ENCODE measurements at places on chromosomes 11 and 22.
A peak's percentile ranks its signal among the peaks of the same experiment; 100 is the strongest.

DNA sequence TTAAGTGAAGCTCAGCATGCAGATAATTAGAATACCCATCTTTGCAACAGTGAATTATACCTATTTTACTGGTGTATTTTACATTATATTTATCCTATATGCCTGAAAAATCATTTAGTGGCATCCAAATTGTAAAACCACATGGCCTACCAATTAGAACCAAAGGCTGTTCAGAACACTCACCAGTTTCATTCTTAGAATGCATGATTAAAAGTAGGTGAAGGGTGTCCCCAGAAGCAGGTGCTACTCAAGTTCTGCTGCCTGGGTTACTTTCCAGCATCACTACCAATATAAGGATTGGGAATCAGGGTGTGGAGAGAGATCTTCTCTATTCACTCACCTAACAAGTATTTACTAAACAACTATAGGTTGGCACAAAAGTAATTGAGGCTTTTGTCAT lies 103.3 kb downstream of the SGSM3 start:
- DNase-seq, result no peak
- H3K4me1 ChIP-seq, result no peaks in the 10 kb centered on the region
- no peak overlapping the region for H3K27ac ChIP-seq
- no peaks in the 10 kb centered on the region for H3K27me3 ChIP-seq
- H3K36me3 ChIP-seq, result no peaks in the 10 kb centered on the region
- H3K4me3 ChIP-seq, result no peak overlapping the region

DNA sequence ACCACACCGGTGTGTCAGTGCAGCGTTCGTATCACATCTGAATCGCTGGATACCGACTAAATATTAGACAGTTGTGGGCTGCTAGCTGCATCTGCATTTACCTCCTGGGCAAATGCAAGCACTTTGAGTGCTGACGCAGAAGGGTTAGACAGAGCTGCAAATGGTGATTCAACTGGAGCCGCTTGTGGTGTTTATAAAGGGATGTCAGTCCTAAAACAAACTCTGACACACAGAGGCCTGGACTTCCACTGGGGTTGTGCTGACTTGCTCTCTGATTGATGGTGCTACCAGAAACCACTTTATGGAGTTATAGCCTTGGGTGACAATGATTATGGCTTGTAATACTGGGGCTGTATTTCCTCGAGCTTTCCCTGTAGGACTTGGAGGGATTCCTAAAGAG lies 374.4 kb downstream of the NTM start:
- H3K27ac ChIP-seq, result no peak overlapping the region
- H3K4me1 ChIP-seq, result no peaks in the 10 kb centered on the region
- peaks cover 2% of the 10 kb centered on the region for H3K27me3 ChIP-seq
- H3K4me3 ChIP-seq, result no peak overlapping the region

DNA sequence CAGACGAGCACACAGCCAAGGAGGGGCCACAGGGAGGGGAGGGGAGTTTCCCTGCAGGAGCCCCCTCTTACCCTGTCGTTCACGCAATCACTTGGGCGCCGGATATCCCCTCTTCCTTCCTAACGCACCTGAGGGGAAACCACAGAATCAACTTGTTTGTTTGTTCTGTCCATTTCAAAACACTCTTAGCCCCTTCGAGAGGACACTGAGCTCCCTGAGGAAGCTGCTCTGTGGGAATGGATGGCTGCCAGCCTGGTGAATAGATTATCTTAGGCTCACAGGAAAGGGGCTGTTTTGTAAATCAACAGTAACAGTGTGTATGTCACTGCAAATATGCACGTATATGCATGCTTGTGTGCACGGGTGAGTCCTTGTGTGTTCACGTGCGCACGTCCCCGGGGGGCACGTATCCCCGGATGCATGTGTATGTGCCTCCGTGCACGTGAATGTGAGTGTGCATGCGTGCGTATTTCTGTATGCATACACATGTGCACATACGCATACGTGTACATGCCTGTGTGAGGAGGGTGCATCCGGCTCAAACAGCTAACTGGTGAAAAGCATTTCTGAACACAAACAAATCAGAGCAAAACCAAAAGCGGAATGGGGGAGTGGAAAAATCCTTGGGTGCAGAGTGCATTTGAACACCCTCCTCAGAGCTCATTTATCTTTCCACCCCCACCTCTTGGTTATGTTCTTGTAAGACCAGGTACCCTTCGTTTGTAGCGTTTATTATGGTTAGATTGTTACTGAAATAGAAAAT lies 7.2 kb downstream of the ARSA start:
- H3K27me3 ChIP-seq, result no peaks in the 10 kb centered on the region
- H3K4me1 ChIP-seq, result peaks cover 6% of the 10 kb centered on the region
- DNase-seq, result peak; percentile 72

DNA sequence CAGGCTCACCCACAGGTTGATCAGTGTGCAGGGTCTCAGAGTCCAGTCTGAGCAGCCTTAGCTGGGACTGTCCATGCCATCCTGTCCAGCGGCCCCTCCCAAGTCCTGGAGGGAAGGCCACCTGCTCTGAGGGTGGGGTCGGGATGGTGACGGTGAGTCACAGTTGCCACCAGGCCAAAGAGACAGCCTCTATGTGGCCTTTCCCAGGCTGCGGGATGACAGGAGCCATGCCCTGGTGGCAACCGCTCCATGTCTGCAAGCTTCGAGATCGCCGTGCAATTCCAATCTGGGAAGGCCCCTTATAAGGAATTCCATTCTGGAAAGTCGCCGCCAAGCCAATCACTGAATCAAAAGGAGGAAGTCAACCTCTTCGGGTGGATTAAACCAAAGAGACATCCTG lies 47.5 kb downstream of the RTL6 start:
- DNase-seq, result no peak
- H3K36me3 ChIP-seq, result no peaks in the 10 kb centered on the region
- no peak overlapping the region for H3K4me3 ChIP-seq
- H3K27me3 ChIP-seq, result no peaks in the 10 kb centered on the region
- no peak overlapping the region for H3K27ac ChIP-seq

GRCh38 chr11:94732617-94733281 lies 35.4 kb upstream of the AMOTL1 start:
- H3K27ac ChIP-seq, result peak overlapping the region; percentile 13
- H3K4me1 ChIP-seq, result no peaks in the 10 kb centered on the region
- no peaks in the 10 kb centered on the region for H3K27me3 ChIP-seq
- H3K4me3 ChIP-seq, result no peak overlapping the region
- no peak for DNase-seq

DNA sequence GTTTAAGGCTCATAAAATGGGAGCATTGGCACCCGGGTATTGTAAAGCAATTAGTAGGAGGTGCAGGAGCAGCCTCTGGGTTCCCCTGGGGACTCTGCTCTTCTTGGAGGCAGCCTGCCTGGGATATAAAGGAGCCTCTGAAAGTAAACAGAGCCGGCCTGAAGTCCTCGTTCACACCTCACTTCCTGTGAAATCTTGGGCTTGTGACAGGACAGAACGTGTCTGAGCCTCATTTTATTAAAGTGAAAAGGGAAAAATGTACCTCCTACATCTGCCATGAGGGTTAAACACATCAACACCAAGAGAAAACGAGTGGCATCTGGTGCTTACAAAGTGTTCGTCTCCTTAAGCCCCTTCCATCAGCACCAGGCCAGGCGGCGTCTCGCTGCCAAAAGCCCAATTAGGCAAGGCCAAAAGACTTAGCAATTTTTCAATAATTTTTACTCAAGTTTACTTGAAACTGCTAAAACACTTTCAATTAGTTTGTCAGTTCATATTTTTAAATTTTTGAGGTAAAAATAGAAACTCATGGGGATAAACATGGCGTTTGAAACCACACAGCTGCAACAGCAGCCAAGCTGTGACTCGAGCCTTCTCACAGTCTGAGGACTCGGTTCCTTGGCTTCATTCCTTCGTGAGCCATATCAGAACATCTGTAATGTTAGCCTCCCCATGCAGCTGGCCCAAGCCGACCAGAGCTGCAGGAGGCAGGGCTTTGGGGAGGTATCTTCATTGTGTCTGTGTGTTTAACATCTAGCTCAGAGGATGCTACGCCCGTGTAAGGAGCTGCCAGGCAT lies 33.6 kb downstream of the MAP6 start:
- no peaks in the 10 kb centered on the region for H3K36me3 ChIP-seq
- H3K27me3 ChIP-seq, result no peaks in the 10 kb centered on the region
- DNase-seq, result no peak
- H3K27ac ChIP-seq, result peak overlapping the region; percentile 38
- no peak overlapping the region for H3K4me3 ChIP-seq
- no peaks in the 10 kb centered on the region for H3K4me1 ChIP-seq

GRCh38 chr11:36365907-36366306 lies 69.8 kb downstream of the PRR5L start:
- H3K4me1 ChIP-seq, result no peaks in the 10 kb centered on the region
- no peaks in the 10 kb centered on the region for H3K27me3 ChIP-seq
- no peak overlapping the region for H3K27ac ChIP-seq
- no peaks in the 10 kb centered on the region for H3K36me3 ChIP-seq

- no peak overlapping the region for H3K27ac ChIP-seq
- H3K4me1 ChIP-seq, result no peaks in the 10 kb centered on the region
- H3K36me3 ChIP-seq, result no peaks in the 10 kb centered on the region
- no peak overlapping the region for H3K4me3 ChIP-seq
- DNase-seq, result no peak
- H3K27me3 ChIP-seq, result no peaks in the 10 kb centered on the region
These were observed 1127.4 kb upstream of the CCDC90B start for GRCh38 chr11:84413549-84413948.

DNA sequence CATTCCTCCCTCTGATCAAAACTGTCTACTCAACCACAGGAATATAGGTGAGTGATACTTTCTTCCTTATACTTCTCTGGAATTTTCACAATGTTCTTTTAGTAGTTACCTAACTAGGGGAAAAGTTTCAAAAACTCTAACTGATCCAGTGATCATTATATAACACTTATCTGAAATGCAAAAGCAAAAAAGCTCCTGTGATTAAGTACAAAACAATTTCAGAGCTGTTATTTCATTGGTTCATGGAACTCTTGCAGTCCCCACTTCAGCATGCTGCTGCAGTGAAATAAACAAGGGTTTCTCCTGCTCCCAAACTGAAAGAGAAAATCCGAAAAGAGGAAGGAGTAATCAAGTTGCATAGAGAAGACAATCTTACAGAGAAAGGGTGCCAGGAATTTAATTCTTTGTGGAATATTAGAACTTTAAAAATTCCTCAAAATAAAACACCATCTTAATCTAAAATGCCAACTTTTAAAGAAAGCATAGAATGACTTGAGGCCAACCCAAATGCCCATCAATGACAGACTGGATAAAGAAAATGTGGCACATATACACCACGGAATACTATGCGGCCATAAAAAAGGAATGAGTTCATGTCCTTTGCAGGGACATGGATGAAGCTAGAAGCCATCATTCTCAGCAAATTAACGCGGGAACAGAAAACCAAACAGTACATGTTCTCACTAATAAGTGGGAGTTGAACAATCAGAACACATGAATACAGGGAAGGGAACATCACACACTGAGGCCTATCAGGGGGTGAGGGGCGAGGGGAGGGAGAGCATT lies 20.3 kb downstream of the PPP2R1B start:
- H3K27ac ChIP-seq, result no peak overlapping the region
- no peaks in the 10 kb centered on the region for H3K4me1 ChIP-seq
- DNase-seq, result no peak
- H3K4me3 ChIP-seq, result no peak overlapping the region
- H3K36me3 ChIP-seq, result no peaks in the 10 kb centered on the region
- H3K27me3 ChIP-seq, result no peaks in the 10 kb centered on the region

- H3K36me3 ChIP-seq, result no peaks in the 10 kb centered on the region
- H3K4me1 ChIP-seq, result peaks cover 4% of the 10 kb centered on the region
- no peaks in the 10 kb centered on the region for H3K27me3 ChIP-seq
- DNase-seq, result no peak
- no peak overlapping the region for H3K4me3 ChIP-seq
- no peak overlapping the region for H3K27ac ChIP-seq
These were observed 71.7 kb downstream of the PAK1 start for GRCh38 chr11:77402218-77402556.

DNA sequence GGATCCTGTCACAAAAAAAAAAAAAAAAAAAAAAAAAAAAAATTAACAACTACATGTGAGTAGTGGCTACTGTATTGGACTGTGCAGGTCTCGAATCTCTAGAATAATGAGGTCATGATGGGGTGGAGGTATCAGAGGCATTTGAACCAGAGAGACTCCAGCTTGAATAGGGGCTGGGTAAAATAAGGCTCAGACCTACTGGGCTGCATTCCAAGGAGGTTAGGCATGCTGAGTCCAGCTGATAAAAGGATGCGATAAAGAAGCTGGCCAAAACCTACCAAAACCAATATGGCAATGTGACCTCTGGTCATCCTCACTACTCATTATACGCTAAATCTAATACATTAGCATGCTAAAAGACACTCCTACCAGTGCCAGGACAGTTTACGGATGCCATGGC lies 5.9 kb upstream of the PACSIN3 start:
- no peak overlapping the region for H3K27ac ChIP-seq
- no peaks in the 10 kb centered on the region for H3K27me3 ChIP-seq
- no peaks in the 10 kb centered on the region for H3K36me3 ChIP-seq
- no peaks in the 10 kb centered on the region for H3K4me1 ChIP-seq
- no peak overlapping the region for H3K4me3 ChIP-seq
- DNase-seq, result no peak

DNA sequence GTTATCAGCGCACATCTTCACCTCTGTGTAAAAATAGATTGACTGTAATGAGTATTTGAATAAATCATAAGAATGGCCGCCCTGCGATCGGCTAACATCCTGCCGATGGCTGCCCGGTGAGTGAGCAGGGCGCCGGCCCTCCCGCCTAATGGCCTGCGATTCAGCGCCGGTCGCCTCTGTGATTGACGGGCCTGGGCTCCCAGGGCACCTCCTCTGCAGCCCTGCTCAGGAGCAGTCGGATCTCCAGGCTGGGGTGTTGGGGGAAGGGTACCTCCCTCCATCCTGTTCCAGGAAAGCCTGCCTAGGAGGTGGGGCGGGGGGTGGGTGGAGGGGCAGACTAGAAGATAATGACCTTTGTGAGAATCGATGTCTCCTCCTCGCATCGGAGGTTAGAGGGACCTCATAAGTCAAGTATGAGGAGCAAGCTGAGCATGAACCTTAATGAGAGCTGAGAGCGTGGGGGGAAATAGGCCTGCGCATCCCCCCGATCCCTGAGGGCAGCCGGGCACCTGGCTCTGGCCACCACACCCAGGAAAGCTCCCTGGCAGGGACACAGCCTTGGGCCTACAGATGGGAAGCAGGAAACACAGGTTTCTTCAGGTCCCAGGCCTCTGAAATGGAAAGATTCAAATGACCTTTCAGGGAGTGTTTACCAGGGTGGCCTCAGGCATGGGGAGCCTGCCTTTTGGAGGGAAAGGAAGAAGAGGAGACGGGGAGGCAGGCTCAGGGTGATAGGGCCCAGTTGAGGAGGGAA lies 71.7 kb downstream of the PKNOX2 start:
- no peak overlapping the region for H3K27ac ChIP-seq
- no peaks in the 10 kb centered on the region for H3K4me1 ChIP-seq
- no peak for DNase-seq
- no peak overlapping the region for H3K4me3 ChIP-seq

GRCh38 chr22:50318356-50318697 lies 8.5 kb downstream of the DENND6B start:
- H3K27me3 ChIP-seq, result no peaks in the 10 kb centered on the region
- no peaks in the 10 kb centered on the region for H3K36me3 ChIP-seq
- no peaks in the 10 kb centered on the region for H3K4me1 ChIP-seq
- no peak overlapping the region for H3K27ac ChIP-seq

- H3K4me3 ChIP-seq, result no peak overlapping the region
- H3K27ac ChIP-seq, result no peak overlapping the region
- DNase-seq, result peak; percentile 53
- H3K27me3 ChIP-seq, result no peaks in the 10 kb centered on the region
These were observed 7.6 kb downstream of the CARS1 start for GRCh38 chr11:3049430-3050243.

All from prostate gland (tissue), 2 donors.